Stimulated activated CD4-positive, alpha-beta T cell treated with anti-CD3 and anti-CD28 coated beads, Interleukin-2, amount 100 ng/mL, for 24 hours (primary cell): ENCODE measurements at places on chromosomes 16 and 17.

- DNase-seq, result peak; percentile 64
Observed at GRCh38 chr17:46822388-46822921, 4.0 kb upstream of the WNT3 start.

DNA sequence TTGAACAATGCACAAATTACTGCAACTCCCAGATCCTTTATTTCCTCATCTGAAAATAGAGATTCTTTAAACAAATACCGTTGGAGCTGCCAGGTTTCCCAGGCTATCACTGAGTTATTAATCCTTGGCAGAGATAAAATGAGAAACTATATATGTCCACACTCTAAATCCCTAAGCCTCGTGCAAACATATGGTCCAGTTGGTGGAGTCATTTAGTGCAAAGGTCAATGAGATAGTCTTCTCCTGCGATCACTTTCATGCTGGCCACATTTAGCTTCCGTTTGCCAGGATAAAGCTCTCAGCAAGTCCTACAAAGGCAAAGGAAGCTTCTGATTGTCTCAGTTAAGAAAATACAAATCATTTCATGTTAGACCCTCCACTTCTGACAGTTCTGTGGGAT, 11.0 kb downstream of the GRIN2A start:
- no peak for DNase-seq

GRCh38 chr16:64870859-64871258, 251.0 kb downstream of the CDH11 start:
- no peak for DNase-seq

DNA sequence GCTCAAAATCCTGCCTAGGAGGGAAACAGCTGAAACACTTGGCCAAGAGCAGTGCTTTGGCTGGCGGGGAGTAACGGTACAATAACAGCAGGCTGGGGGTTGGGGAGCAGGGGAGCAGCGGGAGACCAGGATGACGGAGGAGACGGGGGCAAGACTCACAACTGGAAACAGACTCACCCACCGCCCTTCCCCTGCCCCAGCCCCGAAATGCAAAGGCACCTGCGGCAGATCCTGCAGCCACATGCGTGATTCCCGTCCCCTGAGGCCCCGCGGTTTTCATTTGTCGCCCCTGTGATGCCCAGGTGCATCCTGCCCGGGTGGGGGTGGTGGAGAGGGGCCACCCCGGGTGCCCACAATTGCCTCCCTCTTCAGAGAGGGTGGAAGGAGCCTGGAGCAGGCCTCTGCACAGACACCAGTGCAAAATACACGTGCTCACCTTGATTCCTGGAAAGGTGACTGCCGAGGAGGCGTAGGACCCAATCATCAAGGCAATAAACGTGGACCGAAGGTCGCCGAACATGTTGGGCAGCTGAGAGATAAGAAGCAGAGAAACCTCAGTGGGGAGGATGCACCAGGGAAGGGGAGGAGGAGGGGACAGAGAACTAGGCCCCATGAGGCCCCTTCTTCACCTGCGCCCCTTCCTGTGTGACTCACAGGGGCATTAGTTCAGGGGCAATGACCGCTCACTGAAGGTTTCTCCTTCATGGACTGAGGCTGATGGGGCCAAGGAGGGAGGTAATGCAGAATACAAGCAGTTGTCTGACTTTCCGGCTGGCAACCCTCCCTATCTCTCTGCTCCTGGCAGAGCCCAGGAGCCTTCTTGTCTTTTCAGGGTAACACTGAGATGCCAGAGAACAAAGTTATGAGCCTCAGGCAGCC, 30.4 kb upstream of the PITPNA start:
- DNase-seq, result no peak

DNA sequence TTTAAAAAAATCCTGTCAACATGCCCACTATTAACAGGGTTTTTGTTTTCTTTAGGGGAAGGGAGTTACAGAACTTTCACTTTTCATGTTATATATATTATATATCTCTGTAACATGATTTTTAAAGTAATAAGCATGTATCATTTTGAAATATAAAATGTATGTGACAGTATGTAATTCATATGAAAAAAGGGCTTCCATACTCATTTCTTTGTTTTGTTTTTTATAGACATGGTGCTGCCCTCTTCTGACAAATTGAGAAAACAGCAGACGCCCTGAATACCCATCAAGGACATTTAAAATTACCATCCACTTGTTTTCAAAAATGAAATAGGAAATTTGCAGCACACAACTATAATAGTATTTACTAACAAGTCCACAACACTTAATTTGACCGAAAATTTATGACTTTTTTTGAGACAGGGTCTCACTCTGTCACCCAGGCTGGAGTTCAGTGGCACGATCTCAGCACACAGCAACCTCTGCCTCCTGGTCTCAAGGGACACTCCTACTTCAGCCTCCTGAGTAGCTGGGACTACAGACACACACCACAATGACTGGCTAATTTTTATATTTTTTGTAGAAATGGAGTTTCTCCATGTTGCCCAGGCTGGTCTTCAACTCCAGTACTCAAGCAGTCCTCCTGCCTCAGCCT, 30.4 kb downstream of the CFDP1 start:
- no peak for DNase-seq

DNA sequence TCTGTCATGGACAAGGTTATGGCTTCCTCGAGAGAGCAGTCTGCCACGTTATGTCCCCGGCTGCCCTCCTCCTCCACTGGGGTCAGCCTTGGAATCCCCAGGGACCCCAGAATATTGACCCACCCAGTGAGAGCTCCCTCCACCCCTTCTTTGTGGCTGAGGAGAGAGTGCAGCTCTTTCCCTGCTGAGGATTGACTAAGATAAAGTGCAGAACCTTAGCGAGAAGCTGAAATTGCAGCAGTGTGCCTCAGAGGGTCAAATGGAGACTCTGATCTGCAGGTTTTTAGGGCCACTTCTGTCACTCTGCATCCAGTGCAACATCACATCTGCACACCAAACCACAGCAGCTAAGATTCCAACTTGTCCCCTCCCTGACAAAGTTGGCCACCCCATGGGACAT, 25.6 kb upstream of the PMFBP1 start:
- DNase-seq, result no peak

DNA sequence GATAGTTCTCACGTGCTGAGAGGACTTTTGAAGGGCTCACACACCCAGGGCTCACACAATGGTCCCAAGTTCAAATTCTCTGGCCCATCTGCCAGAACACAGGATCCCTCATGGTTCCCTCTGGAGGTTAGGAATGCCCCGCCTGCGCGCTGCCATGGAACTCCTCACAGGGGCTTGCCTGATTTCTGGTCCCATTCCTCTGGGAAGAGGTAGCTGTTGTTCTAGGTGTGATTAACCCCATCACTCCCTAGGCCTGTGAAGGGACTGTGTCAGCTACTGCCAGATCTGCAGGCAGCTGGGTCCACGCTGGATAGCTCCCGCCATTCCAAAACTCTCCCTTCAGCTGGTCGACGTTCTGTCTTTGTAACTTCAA, 2.3 kb upstream of the ARMC5 start:
- DNase-seq, result no peak

GRCh38 chr17:1834380-1835149, 4.8 kb downstream of the RPA1 start:
- DNase-seq, result peak; percentile 41

DNA sequence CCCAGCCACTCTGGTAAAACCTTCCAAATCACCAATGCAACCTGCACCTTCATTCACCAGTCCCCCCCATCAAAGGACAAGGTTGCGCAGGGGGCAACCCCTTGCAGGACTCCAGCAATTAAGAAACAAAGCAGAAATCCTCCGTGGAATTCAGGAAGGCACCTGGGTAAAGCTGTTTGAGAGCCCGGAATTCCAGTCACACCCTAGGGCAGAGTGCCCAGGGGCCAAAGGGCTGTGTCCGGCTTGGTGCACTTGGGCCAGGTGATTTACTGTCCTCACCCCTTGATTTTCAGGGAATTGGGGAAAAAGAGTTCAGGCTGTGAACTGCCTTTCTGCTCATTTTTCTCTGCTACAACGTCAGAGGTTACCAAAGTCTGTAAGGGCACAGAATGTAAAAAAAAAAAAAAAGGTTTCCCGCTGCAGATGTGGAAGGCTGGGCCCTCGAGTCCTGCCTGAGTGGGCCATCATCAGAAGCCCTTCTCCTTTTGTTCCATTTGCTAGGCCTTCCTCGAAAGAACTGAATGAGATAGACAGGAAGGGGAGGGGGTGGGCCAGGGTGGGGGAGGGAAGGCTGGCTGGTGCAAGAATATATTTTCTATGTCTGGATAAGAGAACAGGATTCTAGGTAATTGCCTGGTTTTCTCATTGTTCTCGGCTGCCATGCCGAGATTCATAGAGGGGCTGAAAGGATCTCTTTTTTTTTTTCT, 266.5 kb upstream of the PSMD7 start:
- DNase-seq, result no peak

GRCh38 chr16:8660841-8661301, 13.5 kb upstream of the ABAT start:
- DNase-seq, result peak; percentile 64

DNA sequence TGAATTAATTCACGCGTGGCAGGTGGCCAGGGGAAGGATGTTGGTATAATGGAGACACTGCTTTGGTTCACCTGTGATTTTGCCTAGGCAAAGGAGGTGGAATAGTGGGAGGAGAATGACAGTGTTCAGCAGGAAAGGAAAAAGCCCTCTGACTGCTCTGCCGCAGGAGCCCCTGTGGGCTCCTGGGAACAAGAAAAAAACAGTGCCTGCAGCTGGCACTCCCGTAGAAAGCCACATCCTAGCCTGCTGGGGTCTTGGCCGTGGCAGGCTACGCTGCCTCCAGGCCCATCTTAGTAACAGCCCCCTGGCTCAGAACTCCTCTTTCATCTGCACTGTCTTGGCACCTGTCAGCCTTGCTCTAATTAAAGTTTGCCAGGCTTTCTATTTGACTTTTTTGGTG, 20.6 kb downstream of the ADORA2B start:
- no peak for DNase-seq

DNA sequence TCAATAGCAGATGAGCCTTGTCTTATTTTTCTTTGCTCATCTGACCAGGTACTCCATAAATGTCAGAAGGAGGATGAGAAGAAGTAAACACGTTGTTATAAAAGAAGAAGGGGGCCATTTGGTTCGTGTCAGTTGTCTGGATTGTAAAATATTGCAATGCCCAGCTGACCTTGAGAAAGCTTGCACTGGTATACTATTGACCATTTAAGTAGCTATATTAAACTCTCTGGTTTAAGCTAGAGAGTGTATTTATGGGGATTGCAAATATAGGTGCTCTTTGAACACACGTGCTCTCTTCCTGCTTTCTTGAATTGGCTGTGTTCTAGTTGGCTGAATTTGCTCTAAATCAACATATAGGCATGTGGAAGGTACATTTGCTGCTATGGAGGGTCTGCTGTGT, 26.1 kb upstream of the CMTR2 start:
- DNase-seq, result no peak

- no peak for DNase-seq
Observed at GRCh38 chr17:54882371-54882770, 18.3 kb upstream of the TOM1L1 start.

- peak; percentile 59 for DNase-seq
Observed at GRCh38 chr17:55577687-55578086, 66.4 kb upstream of the SMIM36 start.

GRCh38 chr17:82787081-82787848, 35.4 kb downstream of the TBCD start:
- DNase-seq, result no peak

DNA sequence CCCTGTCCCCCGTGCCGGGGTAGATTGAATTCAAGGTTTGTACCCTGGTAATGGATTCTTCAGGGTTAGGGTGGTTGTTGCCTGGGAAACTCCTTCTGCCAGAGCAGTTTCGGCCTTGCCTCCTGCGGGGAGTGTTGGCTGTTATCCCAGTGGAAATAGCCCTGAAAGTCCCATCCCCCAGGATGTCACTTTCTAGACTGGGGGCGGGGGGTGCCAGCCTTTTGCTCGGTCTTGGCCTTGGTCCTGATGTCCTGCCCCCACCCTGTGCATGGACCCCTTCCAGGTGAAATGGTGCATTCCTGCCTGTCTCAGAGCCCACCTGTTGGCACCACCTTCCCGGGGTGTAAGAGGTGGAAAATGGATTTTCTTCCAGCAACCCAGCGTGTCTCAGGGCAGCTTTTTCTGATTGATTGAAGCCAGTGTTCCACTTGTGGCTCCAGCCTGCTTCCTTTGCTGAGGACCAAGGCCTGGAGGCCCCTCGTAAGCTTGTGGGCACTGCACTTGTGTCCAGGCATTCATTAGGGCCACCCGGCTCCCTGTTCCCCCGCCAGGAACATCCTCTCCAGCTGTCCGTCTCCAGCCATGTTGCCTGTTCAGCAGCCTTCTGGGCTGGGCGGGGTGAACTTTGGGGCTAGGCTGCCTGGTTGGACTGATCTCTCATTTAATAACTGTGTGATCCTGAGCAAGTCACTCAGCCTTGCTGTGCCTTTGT, 25.6 kb downstream of the MGAT5B start:
- DNase-seq, result no peak

DNA sequence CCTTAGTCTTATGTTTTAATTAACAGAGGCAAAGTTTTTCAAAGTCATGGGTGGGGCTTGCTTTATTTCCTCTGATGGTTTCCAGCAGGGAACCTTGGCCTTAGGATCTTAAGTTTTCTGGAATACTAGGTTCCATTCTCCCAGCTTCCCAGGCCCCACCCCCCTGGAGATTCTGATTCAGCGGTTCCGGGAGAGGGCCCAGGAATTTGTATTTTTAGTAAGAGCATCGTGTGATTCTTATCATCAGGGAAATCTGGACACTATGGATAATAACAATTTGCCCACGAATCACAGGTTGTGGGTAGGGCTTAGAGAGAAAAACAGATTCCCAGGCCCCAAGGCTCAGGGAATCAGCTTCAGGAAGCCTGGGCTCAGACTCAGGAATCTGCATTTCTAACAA, 263.6 kb downstream of the NTN1 start:
- no peak for DNase-seq

DNA sequence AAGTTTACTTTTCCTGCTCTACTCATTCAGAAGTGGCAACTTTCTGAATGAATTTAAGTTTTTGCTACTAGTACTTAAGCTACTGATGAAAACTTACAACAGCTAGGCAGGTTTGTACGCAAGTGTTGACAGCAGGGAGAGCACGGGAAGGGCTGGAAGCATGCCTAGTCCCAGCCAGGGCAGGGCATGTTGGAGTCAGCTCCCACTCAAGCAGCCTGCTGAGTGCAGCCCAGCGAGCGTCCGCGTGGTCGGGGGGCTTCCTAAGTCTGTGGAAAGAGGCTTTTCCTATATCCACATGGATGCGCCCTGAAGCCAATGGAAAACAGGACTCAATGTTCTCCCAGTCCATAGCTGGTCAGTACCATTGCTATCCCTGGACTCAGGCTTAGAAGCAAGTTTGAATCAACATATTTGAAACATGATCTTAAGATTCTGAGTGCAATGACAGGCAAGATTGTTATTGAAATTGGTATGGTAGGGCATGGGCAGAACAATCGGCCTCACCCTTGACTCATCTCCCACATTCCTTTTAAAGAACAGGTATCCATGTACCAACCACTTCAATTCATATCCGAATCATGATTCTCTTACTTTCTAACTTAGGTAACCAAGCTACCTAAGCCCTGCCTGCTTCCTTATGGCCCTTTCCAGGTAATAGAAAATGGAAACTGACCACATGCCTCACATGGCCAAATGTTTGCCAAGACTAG, 22.5 kb downstream of the CYB5D2 start:
- DNase-seq, result no peak

GRCh38 chr17:40612599-40613244, 34.9 kb downstream of the SMARCE1 start:
- peak; percentile 65 for DNase-seq
